ENCODE measurements at places on chromosomes 7 and 10.

DNA sequence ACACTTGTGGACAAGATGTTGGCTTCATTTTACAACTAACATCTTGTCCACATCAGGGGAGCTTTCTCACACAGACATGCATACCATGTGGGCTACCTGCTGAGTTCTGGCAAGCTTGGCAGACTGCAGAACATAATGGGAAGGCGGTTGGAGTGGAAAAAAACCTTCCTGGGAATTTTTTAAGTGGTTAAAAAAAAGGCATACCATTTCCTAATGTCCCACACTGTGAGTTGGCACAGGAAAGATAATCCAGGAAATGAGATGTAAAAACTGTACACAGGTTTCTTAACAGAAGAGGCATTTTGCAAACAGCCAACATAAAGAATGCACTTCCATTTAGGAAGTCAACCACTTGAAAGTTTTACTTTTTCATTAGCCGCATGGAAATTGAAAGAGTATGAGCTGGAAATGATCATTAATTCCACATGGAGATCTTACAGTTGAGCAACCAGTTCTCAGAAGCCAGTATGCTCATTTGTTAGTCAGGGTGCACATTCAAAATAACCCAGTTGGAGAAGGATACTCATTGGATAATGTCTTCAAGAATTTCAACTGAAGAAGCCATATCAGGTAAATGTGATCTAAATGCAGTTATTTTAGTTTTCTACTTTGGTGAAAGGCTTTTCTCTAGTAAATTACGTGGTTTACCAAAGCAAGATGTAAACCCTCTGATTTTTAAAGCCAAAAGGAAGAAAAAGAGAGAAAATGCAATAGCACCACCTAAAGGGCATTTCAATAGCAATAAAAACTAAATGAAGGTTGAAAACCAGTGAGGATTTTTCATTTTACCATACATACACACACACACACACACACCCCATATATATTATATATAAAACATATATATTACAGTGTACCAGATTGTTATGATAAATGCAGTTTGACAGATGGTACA is 194.0 kb downstream of the TAX1BP1 start:
- no peak for DNase-seq

DNA sequence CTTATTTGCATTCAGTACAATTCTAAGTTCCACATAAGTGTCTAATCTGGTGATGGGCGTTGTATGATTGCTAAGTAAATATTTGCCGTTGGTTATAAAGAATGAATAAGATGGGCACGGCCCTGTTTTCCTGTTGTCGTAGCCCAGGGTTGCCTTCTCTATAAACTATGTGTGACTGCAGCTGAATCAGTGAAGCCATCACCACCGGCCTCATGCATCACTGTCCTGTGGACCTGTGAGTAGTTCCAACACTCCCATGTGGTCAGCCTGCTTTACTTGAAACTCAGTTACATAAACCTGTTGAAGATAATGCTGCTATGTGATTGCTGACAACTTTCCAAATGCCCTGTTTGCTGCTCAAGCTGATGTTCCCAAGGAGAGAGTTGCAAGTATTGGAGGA is 21.6 kb upstream of the KLF6 start:
- DNase-seq, result no peak

GRCh38 chr10:95261926-95262325 is 28.9 kb downstream of the PDLIM1 start:
- no peak for DNase-seq

DNA sequence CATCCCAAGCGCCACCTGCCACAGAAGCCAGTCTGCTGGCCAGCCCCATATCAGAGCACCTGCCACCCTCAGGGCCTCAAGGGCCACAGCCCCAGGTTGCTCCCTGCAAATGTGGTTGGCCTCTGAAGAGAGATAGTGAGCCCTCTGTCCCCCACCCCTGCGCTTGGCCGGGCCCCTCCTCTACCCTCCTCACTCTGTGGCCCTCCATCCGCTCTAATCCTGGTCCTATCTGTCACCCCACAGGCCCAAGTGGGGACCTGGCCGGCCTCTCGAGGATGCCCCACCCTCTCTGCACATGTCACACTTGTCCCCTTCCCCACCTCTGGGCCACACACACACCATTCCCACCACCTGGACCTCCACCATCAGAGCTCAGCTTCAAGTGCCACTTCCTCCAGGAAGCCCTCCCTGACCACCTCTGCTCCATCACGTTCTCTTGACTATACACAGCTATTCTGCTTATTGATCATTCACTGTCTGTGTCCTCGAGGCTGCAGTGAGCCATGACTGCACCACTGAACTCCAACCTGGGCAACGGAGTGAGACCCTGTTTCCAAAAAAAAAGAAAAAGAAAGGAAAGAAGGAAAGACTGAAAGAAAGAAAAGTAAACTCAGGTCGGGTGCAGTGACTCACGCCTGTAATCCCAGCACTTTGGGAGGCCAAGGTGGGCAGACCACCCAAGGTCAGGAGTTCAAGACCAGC is 42.4 kb downstream of the TNRC18 start:
- no peak for DNase-seq

Measured in GM10248 (cell line).